Pancreas (tissue), 10 donors: ENCODE measurements at places on chromosomes 13 and 19. TPM values are rescaled to one million over a fixed set of nuclear protein-coding genes. Genes with fewer than 3 reads are reported as not detected.

Gene TEX101
- not detected for total RNA-seq

Gene C13orf46
- total RNA-seq, result 23.1 TPM

DNA sequence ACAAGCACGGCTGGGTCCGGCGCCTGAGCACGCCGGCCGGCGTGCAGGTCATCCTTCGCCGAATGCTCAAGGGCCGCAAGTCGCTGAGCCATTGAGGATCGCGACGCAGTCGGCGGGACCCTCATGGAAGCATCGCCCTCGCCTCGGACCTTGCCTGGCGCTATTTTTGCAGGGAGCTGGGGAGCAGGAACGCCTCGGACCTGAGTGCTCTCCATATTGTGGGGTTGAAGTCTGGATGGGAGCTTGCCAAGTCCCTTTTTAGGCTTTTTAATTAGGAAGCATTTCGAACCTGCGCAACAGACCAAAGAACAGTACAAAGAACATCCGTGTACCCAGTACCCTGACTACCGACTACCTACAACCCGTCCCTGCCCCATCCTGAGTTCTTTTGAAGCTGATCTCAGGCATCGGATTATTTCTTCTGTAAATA, 628 bp downstream of the MRPL34 start:
- no peaks in the 10 kb centered on the region for H3K27me3 ChIP-seq
- DNase-seq, result no peak
- peak overlapping the region; percentile 49 for H3K4me3 ChIP-seq
- no peaks in the 10 kb centered on the region for H3K36me3 ChIP-seq
- peaks cover 17% of the 10 kb centered on the region for H3K4me1 ChIP-seq

GRCh38 chr19:48061401-48062344, 17.8 kb upstream of the CABP5 start:
- no peak overlapping the region for H3K27ac ChIP-seq
- no peaks in the 10 kb centered on the region for H3K36me3 ChIP-seq
- H3K27me3 ChIP-seq, result no peaks in the 10 kb centered on the region
- no peak overlapping the region for H3K4me3 ChIP-seq

- H3K36me3 ChIP-seq, result no peaks in the 10 kb centered on the region
- no peaks in the 10 kb centered on the region for H3K4me1 ChIP-seq
- H3K27ac ChIP-seq, result no peak overlapping the region
- no peak overlapping the region for H3K4me3 ChIP-seq
- no peaks in the 10 kb centered on the region for H3K27me3 ChIP-seq
Measured at GRCh38 chr13:48806522-48806921, 152.8 kb downstream of the CYSLTR2 start.
